ENCODE measurements at places on chromosomes 5 and 9.

DNA sequence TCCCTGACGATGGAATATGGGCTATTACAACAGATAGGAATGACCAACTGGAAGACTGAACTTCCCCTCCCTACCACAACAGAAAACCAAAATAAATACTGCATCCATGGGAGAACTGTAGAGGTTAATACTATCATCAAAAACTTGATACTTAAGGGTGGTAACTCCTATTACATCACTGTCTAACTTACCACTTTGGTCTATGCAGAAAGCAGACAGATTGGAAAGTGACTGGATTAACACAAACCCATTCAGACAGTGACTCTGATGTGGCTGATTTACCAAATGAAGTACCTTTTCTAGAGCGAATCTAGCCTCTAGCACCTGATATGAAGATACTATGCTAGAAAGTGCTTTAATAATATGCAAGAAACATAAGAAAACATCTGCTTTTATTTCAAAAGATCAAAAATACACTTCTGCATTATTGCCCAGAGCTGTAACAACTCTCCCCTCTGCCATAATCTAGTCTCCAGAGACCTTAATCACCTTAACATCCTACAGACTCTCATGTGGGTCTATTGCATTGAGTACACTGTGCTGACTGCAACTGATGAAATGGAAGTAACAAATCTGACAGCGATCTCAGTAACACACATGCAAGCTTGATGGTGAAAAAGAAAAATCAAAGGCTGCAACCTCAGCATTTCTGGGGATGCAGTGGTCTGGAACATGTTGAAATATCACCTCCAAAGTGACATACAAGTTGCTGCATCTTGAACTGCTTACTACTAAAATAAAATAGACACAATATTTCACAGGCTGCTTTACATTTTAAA is 62.7 kb downstream of the EPB41L4A start:
- no peak for DNase-seq
- no peaks in the 10 kb centered on the region for H3K4me1 ChIP-seq

DNA sequence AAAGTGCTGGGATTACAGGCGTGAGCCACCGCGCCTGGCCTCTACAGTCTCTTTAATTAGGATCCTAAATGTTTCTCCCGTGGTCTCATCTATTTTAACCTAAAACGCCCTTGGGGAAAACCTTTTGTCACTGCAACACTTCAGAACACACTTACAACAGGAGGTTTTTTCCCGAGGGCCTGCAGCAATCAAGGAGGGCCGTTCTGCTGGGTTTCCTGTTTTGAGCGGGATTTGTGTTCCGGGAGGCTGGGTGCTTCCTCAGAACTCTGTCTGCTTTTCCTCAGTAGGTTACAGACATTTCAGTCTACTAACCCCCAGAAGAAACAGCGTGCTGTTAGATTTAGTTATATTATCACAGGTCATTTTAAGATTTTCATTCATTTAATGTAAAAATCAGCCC is 65.4 kb upstream of the IRX4 start:
- H3K27ac ChIP-seq: no peak overlapping the region
- H3K36me3 ChIP-seq: no peaks in the 10 kb centered on the region

DNA sequence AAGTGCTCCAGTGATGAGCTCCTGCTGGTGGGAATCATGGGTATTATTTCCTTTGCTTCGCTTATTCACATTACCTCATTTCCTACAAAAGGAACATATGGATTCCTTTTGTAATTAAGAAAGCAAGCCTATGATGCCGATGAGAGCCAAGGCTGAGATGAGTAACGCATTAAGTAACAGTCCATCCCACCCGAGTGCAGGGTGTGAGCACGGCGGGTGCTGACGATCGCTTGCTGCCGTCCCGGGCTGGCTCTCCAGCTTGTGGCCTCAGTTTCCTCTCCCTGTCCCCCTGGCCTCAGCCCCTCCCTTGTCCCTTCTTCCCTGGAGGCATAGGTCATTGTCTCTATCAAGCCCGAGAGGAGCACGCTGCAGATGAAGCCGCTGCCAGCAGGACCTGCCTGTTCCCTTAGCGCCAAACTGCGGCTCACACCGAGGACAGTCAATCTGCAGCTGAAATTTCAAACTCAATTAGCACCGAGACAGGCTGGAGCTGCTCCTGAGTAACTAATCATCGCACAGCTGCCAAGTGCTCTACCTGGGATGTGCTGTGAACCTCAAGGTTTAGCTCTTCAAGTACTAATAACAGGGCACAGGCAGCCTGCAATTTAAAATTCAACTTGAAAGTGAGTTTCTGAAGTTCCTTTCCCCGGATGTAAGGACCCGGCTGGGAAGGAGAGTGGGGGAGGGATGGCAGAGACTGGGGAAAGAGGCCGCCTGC is 115.2 kb upstream of the RAPGEF1 start:
- no peaks in the 10 kb centered on the region for H3K4me1 ChIP-seq
- H3K27ac ChIP-seq: no peak overlapping the region
- DNase-seq: no peak

DNA sequence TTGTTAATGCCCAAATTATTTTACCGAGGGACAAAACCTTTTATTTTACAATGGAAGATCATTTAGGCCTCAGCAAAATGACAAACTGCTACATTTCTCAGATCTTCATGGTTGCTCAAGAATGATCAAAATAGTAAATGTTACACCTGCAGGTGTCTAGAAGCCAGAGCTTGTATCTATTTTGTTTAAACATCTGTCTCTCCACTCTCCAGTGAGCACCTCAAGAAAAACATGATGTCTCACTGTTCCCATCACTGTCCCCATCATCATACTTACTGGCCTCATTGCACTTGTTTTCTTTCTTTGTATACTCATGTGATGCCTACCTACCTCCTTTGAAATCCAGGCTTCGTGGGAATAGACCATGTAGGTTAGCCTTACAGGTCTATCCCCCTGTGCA is 149.6 kb downstream of the TTLL11 start:
- no peak overlapping the region for H3K27ac ChIP-seq
- no peak for DNase-seq
- H3K4me1 ChIP-seq: no peaks in the 10 kb centered on the region
- H3K27me3 ChIP-seq: no peaks in the 10 kb centered on the region
- H3K4me3 ChIP-seq: no peak overlapping the region

DNA sequence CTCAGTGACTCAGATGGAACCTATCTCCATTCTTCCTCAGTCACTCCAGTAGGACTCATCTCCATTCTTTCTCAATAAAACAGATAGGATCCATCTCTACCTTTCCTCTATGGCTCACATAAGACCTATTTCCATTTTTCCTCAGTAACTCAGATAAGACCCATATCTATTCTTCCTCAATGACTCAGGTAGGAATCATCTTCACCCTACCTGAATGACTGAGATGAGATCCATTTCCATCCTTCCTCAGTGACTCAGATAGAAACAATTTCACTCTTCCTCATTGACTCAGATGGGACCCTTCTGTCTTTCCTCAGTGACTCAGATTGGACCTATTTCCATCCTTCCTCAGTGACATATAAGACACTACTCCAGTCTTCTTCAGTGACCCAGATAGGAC is 165.1 kb downstream of the FBXO4 start:
- H3K27ac ChIP-seq: no peak overlapping the region
- H3K36me3 ChIP-seq: no peaks in the 10 kb centered on the region
- no peak for DNase-seq
- no peaks in the 10 kb centered on the region for H3K4me1 ChIP-seq

DNA sequence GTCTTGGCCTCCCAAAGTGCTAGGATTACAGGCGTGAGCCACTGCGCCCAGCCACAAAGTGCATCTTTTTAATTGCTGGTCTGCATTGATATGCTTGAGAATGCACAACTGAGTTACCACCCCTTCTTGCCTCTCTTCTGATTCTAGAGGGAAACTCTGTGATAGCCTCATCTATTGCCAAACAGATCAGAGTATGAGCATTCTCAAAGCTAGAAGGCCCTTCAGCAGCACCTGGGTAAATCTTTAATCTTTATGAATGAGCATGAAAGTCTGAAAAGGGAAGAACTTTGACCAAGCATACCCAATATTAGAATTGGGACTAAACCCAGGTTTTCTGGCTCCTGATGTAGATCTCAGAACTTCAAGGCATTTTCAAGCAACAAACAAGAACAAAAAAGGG is 298.3 kb upstream of the TNC start:
- no peak overlapping the region for H3K4me3 ChIP-seq
- no peak overlapping the region for H3K27ac ChIP-seq
- no peaks in the 10 kb centered on the region for H3K36me3 ChIP-seq
- DNase-seq: no peak

- peak; percentile 71 for DNase-seq
- H3K4me1 ChIP-seq: peaks cover 55% of the 10 kb centered on the region
- peak overlapping the region; percentile 54 for H3K27ac ChIP-seq
- H3K27me3 ChIP-seq: peaks cover 20% of the 10 kb centered on the region
These were observed 77.5 kb upstream of the IFNE start for GRCh38 chr9:21559402-21560280.
